ENCODE measurements at places on chromosomes 3 and 15.
A peak's percentile ranks its signal among the peaks of the same experiment; 100 is the strongest.

GRCh38 chr3:105367063-105367405 is 325 bp downstream of the ALCAM start:
- DNase-seq, result peak; percentile 40

DNA sequence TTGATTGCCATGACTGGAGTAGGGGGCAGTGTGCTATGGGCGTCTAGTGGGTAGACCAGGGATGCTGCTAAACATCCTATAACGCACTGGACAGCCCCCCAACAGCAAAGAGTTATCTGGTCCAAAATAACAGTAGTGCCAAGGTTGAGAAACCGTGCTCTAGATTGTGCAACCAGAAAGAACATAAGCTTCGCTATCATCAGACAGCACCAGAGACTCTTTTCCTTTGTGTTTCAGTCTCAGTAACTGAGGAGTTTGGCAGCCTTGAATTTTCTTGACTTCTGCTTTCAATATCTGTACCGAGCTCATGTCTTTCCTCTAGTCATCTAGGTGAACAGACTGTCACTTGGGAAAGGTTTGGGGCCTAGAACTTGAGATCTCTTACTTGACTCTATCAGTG is 8.8 kb downstream of the ARID3B start:
- no peak for DNase-seq

DNA sequence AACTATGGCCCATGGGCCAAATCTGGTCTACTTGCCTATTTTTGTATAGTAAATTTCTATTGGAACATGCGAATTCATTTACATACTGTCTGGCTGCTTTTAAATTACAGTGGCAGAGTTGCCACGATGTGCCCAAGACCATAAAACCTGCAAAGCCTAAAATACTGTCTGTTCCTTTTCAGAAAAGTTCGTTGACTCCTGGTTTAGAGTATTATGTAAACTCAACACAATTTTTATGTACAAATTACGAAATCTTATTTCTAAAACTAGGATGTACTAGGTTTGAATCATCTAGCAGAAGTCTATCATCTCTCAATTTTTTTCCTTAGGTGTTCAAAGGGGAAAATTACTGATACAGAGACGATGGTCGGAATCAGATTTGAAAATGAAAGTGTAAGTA is 26.9 kb downstream of the SENP2 start:
- no peak for DNase-seq

DNA sequence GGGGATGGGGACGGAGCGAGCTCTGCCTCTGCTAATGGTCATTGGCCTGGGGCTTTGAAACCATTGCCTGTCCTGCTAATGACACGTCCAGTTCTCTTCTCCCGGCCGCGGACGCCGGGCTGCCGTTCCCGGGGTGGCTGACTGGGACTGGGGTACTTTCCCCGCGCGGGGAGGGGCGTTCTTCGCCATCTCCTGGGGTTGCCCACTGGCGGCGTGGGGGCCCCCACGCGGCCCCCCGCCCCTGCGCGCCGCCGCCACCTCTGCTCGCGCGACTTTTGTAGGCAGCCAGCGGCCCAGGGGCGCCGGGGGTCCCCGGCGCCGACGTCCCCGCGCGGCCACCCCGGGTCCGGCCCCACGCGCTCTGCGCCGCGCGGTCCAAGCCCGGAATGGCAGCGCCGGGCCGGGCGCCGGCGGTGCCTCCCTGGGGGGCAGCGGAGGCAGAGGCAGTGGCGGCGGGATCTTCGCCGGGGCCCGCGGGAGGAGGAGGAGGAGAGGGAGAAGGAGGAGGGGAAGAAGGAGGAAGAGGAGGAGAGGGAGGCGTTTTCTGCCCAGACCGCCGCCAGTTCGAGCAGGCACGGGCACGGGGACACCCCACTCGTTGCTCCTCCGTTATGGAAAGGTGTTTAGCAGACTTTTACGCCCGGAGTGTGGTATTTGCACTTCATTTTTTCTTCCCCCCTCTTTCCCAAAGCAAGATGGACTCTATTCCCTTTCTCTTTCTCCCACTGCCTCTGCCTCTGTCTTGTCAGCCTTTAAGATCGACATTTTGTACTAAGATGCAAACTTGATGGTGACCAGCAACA is 2.3 kb downstream of the BBX start:
- DNase-seq, result no peak

DNA sequence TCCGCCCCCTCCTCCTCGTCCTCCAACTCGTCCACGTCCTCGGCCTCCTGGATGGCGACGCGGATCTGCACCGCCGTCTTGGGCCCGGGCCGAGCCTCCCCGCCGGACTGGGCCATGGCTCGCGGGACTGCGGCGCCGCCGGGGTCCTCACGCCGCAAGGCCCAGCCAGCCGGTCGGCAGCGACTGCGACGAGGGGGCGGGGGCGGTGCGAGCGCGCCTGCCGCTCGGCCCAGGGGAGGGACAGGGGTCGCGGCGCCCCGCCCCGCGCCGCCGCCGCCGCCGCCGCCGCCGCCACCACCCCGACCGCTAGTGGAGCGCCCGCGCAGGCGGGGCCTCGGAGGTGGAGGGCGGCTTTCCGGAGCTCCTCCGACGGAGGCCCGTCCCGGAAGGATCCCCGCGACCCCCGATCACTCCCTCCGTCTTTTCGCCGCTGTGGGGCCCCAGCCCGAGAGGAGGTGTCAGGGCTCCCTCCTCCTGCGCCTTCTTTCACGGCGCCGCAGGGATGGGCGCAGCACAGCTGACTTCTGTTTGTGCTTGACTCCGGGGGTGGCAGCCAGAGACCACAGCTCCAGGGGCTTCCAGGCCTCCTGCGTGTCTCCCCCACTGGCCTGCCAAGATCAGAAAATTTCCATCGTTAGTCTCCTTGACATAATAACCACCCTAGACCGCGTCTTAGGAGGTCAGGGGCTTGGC is at the start of gene LARP6:
TSS of gene LARP6 (minus strand) at position 185 of the 693 bp plus-strand sequence. CDS start at position 116, 69 bp downstream.
- peak; percentile 55 for DNase-seq

DNA sequence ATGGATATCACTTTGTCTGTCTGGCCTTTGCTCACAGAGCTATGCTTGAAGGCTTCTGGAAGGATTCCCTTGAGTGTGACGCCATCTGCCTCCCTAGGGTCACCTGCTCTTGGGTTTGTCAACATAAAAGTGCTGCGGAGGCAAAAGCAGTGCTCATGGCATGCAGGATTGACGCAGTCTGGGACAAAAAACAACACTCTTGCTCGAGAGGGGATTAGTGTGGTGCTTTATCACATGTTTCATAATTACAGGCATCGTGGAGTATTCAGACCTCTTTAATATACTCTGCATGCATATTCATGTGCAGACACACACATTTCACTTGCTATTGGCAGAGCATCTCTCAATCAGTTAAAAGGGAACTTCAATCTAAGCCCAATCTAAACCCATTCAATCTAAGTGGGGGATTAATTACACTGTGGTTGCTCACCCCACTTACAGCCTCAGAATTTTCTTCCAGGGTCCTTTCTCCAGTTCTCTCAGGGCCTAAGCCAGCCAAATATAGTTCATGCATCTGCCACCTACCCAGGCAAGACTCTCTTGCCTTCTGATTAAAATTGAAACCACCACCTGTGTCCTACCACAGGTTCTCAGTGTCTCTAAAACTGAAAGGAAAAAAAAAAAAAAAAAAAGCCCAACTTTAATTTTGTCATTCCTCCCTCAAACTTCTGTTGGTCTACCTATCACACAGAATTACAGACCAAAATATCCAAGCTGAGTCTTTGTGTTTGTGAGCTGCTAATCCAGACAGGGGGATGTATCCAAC is 75.6 kb downstream of the BFSP2 start:
- peak; percentile 40 for DNase-seq

DNA sequence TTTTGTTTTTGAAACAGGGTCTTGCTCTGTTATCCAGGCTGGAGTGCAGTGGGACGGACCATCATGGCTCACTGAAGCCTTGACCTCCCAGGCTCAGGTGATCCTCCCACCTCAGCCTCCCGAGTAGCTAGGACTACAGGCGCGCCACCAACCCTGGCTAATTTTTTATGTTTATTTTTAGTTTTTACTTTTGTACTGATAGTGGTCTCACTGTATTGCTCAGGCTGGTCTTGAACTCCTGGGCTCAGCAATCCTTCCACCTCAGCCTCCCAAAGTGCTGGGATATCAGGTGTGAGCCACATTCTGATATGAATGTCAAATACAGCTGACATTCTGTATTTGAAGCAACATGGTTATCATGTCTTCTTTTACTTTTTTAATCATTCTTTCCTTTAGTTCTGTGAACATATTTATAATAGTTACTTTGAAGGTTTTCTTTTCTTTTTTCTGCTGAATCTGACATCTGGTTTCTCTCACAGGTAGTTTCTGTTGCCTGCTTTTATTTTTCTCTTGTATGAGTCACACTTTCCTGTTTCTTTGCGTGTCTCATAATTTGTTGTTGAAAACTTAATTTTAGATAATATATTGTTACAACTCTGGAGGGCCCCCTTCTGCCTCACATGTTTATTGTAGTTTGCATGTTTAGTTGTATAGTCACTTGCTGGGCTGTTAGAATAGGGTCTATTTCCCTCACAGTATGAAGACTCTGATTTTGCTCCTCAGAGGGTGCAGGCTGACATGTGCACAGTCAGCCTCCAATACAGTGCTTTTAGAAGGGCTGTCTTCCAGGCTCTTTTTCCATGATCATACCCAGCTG is 8.4 kb upstream of the CNTN4 start:
- DNase-seq, result no peak

GRCh38 chr3:165946360-165946759 is 109.1 kb upstream of the BCHE start:
- DNase-seq, result no peak

GRCh38 chr15:81400640-81401236 is 26.7 kb upstream of the TMC3 start:
- peak; percentile 27 for DNase-seq

DNA sequence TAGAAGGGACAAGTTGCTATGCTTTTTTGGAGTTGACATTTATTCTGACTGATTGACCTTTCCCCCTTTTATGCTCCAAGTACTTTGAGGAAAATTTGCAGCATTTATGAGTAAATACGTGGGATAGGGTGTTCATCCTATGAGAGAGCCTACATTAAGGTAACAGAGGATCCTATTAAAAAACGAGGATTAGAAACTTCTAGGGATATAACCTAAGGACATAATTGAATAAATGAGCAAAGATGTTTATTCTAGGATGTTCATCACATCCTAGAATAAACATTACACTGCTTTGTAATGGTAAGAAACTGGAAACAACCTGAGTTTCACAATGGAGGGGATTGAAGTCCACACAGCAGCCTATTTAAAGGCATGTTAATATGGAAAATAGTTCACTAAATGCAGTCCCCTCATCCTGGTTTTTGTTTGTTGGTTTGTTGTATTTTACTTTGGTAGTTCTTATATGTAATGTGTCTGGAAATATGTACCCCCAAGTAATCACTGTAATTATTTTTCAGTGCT is 23.9 kb upstream of the CLEC3B start:
- no peak for DNase-seq

- no peak for DNase-seq
Observed at GRCh38 chr3:141972399-141972798, 96.0 kb downstream of the ATP1B3 start.

- DNase-seq, result no peak
Observed at GRCh38 chr3:73413619-73414018, 211.1 kb downstream of the PDZRN3 start.

All from NCI-H345 (cell line).